ENCODE measurements at places on chromosomes 1 and 21. TPM values are rescaled to one million over a fixed set of nuclear protein-coding genes. Genes with fewer than 3 reads are reported as not detected.
A peak's percentile ranks its signal among the peaks of the same experiment; 100 is the strongest.

DNA sequence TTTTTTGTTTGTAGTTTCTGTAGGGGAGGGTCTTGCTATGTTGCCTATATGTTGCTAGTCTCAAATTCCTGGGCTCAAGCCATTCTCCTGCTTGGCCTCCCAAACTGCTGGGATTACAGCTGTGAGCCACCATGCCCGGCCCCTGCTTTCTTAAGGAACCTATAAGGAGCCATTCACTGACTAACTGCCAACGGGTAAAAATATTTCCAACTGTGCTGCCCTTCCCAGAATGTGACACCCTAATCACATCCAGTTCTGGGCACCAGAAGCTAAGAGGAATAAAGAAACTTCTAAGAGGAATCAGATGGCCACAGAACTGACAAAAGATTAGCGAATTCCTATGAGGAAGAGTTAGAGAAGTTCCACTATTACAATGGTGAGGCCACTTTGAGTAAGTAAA lies 6.4 kb downstream of the SYPL2 start:
- no peak overlapping the region for H3K4me3 ChIP-seq
- H3K4me1 ChIP-seq, result no peaks in the 10 kb centered on the region
- DNase-seq, result no peak
- peaks cover 89% of the 10 kb centered on the region for H3K27me3 ChIP-seq

GRCh38 chr1:64309431-64309831 lies 106.0 kb downstream of the UBE2U start:
- no peaks in the 10 kb centered on the region for H3K36me3 ChIP-seq
- DNase-seq, result no peak
- no peak overlapping the region for H3K27ac ChIP-seq
- H3K4me1 ChIP-seq, result no peaks in the 10 kb centered on the region
- H3K27me3 ChIP-seq, result no peaks in the 10 kb centered on the region

DNA sequence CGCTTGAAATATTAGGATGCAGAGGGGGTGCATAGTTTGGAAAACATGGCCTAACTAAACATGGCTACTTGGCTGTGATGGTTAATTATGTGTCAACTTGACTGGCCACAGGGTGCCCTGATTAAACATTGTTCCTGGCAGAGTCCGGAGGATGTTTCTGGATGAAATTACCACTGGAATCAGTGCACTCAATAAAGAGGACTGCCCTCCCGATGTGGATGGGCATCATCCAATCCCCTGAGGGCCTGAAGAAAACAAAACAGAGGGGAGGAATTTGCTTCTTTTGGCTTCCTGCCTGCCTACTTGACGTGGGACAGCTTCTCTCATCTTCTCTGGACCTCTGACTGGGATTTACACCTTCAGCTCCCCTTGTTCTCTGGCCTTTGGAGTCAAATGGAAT lies 79.1 kb upstream of the KCNE2 start:
- no peak overlapping the region for H3K4me3 ChIP-seq
- no peaks in the 10 kb centered on the region for H3K4me1 ChIP-seq
- no peak overlapping the region for H3K27ac ChIP-seq
- no peak for DNase-seq
- no peaks in the 10 kb centered on the region for H3K27me3 ChIP-seq

DNA sequence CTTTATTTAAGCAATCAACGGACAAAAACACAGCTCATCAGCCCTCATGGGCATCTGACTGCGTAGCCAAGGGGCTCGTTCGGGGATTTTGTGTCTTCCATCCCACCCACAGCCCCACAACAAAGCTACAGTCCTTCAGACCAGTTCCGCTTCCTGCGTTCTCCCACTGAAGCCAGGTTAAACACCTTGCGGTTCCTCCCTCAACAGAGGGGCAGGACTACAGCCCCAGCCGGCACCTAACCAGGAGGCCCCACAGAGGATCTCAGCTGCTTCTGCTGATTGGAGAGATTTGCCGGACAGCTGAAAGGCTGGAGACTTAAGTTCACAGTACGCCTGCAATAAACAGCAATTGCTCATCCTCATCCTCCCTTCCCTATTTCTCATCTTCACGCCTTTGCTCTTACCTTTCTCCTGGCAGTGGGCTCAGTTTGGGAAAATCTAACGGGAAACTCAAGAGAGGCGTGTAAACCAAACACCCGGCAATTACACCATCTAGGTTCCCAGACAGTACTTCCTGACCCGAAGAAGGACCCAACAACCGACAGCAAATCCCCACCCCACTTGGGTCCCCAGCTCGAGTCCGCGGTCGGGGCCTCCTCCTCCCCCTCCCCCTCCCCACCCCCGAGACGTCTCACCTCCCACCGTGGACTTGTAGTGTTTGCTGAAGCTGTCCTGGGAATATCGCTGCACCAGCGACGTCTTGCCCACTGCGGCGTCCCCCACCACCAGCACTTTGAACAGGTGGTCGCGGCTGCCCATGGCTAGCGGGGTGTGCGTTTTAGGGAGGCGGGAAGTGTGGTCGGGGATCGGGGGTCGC lies 876 bp downstream of the RAB29 start:
- peak overlapping the region; percentile 67 for H3K4me3 ChIP-seq
- no peak overlapping the region for H3K27ac ChIP-seq
- DNase-seq, result peak; percentile 42
- H3K27me3 ChIP-seq, result peaks cover 43% of the 10 kb centered on the region

DNA sequence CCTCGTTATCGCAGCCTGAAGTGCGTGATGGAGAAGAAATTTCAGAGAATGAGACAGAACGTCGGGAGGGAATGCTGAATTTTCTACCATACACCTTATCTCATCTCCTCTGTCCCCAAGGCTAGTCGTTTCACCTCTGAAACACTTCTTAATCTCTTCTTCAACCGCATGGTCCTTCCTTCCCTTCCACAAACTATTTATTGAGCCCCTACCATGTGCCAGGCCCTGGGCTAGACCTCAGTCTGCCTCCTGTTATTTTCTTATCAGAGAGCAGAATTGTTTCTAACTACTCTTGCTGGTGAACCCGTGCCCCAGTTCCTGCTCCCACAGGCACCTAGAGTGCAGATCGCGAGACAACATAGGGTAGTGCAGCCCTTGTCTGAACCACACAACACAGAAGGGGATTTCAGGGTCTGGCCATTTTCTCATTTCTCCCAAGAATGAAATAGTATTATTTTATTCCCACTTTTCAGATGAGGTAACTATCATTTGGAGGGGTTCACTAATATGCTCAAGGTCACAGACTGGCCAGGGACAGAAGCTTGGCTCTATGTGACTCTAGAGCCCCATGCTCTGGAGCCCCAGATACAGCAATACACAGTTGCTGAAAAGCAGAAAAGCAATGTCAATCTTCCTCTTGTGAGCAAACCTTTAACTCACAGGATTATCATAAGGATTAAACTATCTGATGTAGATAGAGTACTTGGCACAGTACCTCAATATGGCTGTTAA lies 598 bp upstream of the ADIPOR1 start:
- peak; percentile 15 for DNase-seq
- H3K27ac ChIP-seq, result no peak overlapping the region
- H3K4me3 ChIP-seq, result peak overlapping the region; percentile 95

DNA sequence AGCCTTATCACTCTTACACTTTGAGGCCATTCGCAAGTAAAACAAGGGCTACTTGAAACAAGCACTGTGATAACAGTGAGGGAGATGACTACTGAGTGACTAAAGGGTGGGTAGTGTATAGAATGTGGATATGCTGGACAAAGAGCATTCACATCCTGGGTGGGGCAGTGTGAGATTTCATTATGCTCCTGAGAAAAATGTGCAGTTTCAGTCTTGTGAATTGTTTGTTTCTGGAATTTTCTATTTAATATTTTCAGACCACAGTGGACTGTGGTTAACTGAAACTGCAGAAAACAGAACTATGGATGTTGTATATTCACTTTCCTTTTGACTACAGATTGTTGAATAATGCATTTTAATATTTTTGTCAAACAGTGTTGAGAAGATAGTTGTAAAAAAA lies 25.1 kb upstream of the B3GALT2 start:
- peaks cover 4% of the 10 kb centered on the region for H3K4me1 ChIP-seq
- DNase-seq, result no peak
- H3K27me3 ChIP-seq, result no peaks in the 10 kb centered on the region
- H3K36me3 ChIP-seq, result peaks cover 9% of the 10 kb centered on the region
- H3K27ac ChIP-seq, result no peak overlapping the region

DNA sequence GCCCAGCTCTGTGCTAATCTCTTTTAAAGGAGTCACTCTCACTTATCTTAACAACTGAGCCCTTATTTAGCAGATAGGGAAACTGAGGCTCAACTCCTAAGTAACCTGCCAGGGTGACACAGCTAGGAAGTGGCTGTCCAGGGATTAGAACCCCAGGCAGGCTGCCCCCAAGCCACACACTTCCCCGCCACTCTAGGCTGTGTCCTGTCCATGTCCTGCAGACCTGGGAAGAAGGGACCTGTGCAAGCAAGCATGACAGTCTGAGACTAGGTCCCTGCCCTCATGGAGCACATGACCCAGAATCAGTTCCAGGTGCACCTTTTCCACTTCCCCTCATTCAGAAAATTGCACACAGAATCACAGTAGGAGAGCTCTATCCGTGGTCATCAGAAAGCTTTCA lies 12.2 kb downstream of the KIAA1614 start:
- no peak overlapping the region for H3K27ac ChIP-seq
- no peak for DNase-seq
- no peak overlapping the region for H3K4me3 ChIP-seq
- H3K36me3 ChIP-seq, result no peaks in the 10 kb centered on the region
- H3K4me1 ChIP-seq, result peaks cover 72% of the 10 kb centered on the region

DNA sequence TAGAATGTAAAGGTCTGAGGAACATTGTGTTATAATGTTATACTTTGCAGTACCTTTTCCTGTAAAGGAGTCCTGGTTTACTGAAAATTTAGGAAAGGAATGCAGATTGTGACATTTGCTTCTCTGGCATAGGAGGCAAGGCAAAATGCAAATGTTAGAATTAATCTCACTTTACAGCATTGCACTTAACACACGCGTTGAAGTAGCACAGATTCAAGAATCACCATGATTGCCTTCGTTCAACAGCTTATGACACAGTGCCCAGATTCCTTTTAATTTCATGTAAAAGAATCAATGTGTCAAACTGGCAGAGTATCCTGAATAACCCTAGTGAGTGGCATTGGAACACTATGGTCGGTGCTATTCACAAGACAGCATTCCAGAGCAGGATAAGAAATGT lies 47.4 kb downstream of the RGS7 start:
- no peaks in the 10 kb centered on the region for H3K27me3 ChIP-seq
- H3K4me1 ChIP-seq, result no peaks in the 10 kb centered on the region
- no peaks in the 10 kb centered on the region for H3K36me3 ChIP-seq
- no peak overlapping the region for H3K27ac ChIP-seq
- H3K4me3 ChIP-seq, result no peak overlapping the region

DNA sequence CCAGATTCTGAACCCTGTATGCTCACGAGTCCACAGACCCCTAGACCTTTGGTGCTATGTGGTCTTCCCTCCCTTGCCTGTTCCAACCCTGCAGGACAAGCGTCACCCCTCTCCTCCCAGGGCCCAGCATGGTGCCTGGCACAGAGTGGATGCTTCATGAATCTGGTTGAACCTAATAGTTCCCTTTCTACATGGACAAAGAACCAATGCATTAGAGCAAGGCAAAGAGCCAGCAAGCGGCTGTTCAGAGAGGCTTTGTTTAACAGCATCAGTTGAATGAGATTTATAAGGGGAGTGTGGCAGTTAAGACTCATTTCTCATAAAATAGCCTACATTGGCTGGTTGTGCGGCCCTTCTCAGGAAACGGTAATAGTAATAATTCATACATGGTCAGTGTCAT lies 14.9 kb downstream of the SLC26A9 start:
- H3K27ac ChIP-seq, result no peak overlapping the region
- no peak for DNase-seq
- no peaks in the 10 kb centered on the region for H3K36me3 ChIP-seq

GRCh38 chr1:150332651-150333290 lies 11.4 kb downstream of the PRPF3 start:
- no peaks in the 10 kb centered on the region for H3K4me1 ChIP-seq
- DNase-seq, result no peak
- no peak overlapping the region for H3K4me3 ChIP-seq
- no peaks in the 10 kb centered on the region for H3K27me3 ChIP-seq

GRCh38 chr1:175072099-175072951 lies 4.7 kb downstream of the TNN start:
- no peak overlapping the region for H3K27ac ChIP-seq
- no peaks in the 10 kb centered on the region for H3K27me3 ChIP-seq
- H3K4me1 ChIP-seq, result no peaks in the 10 kb centered on the region
- peak; percentile 9 for DNase-seq

GRCh38 chr21:41736423-41736822 lies 30.4 kb downstream of the RIPK4 start:
- no peaks in the 10 kb centered on the region for H3K27me3 ChIP-seq
- no peak overlapping the region for H3K4me3 ChIP-seq
- no peak overlapping the region for H3K27ac ChIP-seq
- no peaks in the 10 kb centered on the region for H3K4me1 ChIP-seq
- H3K36me3 ChIP-seq, result no peaks in the 10 kb centered on the region

The ANKRD45 gene
- total RNA-seq, result 2.3 TPM

The RNF115 gene
- total RNA-seq, result 9.7 TPM

The HES3 gene
- 22.2 TPM for total RNA-seq

The SPATA46 gene
- not detected for total RNA-seq

The THEM5 gene
- not detected for total RNA-seq

The GNG4 gene
- 14.9 TPM for total RNA-seq

The NTPCR gene
- 59.4 TPM for total RNA-seq
